ENCODE measurements at places on chromosomes 11 and 22.

GRCh38 chr22:26023104-26023775 lies 146.0 kb upstream of the SEZ6L start:
- DNase-seq, result no peak

DNA sequence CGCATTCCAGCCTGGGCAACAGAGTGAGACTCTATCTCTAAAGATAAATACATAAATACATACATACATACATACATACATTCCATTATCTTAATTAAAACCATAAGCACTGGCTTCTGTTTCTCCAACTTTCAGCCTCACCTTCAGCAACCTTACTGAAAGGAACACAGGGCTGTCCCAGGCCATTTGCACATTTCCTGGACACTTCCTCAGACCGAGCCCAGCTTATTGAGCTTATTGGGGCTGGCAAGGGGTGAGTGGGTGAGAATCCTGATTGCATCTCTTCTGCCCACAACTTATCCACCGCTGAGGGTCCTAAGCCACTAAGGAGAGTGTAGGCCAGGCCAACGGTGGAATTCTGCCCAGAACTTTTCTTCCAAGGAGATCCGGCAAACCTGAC lies 16.5 kb upstream of the LRP5 start:
- DNase-seq, result no peak

- DNase-seq, result peak; percentile 86
These were observed 113.6 kb downstream of the MICAL3 start for GRCh38 chr22:17910561-17911311.

DNA sequence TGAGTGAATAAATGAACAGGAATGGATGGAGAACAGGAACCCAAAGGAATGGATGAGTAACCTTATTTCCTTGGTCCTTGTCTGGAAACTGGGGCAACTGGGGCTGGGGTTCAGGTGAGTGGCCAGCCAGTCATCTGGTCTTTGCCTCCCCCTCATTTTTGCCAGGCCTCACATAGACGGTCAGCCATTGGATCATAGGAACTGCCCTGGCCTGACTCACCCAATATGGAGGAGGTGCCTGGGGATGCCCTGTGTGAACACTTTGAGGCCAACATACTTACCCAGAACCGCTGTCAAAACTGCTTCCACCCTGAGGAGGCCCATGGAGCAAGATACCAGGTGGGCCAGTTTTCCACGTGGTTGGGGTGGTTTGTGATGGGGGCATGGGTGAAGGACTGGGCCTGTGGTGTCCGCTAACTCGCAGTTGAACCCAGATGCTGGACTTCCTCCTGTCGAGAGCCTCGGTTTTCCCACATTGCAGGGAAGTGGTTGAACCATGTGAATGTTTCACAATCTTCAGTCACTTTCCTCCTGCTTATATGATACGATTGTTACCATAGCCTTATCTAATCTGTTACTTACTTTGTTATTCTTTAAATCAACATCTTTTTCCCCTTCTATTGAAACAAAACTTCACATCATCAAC lies 4.4 kb downstream of the TRIOBP start:
- no peak for DNase-seq

- no peak for DNase-seq
These were observed 5.4 kb downstream of the DEAF1 start for GRCh38 chr11:689625-690024.

DNA sequence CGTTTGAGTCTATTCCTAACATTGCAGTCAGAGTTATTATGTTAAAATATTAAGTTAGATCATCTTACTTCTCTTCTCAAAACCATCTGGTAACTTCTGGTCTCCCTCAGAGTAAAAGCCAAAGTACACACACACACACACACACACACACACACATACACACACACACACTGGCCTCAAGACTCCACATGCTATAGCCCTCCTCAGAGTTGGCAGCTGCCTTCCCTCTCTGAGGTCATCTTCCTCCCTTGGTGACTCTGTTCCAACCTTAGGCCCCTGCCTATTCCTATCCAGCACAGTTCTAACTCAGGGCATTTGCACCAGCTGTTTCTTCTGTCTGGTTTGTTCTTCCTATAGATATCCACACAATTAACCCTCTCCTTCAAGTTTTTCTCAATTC lies 272.0 kb upstream of the SESN3 start:
- DNase-seq, result no peak

- peak; percentile 53 for DNase-seq
These were observed 34.6 kb downstream of the A4GALT start for GRCh38 chr22:42685941-42686653.

GRCh38 chr11:617199-617911 lies 1.6 kb upstream of the IRF7 start:
- DNase-seq, result no peak

DNA sequence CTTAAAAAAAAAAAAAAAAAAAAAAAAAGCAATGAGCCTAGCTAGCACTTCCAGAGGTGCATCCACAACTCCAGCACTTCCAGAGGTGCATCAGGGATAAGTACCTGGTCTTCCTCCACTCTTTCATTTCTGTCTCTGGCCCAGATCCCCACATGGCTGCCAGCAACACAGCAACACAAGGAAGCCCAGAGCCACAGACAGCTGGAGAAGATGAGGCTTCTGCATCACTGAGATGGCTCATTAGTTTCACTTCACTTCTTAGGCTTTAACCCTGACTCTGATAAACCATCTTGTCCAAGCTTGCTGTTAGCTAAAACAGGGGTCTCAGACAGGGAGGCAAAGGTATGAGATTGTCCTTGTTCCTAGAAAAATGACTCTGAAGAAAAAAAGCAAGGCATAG lies 35.6 kb downstream of the PC start:
- DNase-seq, result no peak

DNA sequence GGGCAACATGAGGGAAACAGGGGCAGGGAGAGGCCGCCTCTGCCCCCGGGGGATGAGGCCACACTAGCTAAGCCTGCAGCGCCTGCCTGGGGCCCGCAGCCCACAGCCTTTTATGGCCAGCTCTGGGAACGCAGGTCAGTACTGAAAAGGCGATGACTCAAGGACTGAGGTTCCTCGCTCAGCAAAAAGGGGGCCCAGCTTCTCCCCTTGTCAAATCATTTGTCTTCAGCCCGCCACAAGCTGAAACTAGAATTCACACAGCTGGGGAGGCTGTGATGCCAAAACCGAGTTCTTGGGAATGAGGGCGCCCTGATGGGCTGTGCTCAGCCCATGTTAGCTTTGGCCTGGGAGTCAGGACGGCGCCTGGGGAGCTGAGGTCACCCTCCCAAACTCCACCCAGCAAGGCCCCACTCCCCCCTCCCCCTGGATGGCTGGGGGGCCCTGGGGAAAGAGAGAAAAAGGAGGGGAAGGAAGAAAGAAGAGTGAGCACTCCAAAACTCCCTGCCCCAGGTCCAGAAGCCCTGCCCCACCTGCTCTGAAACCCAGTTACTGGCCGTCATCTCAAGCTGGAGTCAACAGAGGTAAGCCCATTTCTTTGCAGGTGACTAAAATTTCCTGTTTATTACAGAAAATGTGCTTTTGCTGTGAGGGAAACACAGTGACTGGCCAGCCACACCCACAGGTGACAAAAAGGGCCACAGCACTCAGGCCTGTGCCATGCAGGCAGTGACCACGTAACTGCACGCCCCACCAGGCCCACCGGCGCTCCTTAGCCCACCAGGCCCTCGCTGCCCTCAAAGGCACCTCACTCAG lies 13.7 kb downstream of the EHD1 start:
- peak; percentile 96 for DNase-seq

GRCh38 chr11:45472716-45473317 lies 186.7 kb upstream of the SYT13 start:
- no peak for DNase-seq

GRCh38 chr11:103109818-103110388 lies 677 bp downstream of the DYNC2H1 start:
- DNase-seq, result peak; percentile 11

DNA sequence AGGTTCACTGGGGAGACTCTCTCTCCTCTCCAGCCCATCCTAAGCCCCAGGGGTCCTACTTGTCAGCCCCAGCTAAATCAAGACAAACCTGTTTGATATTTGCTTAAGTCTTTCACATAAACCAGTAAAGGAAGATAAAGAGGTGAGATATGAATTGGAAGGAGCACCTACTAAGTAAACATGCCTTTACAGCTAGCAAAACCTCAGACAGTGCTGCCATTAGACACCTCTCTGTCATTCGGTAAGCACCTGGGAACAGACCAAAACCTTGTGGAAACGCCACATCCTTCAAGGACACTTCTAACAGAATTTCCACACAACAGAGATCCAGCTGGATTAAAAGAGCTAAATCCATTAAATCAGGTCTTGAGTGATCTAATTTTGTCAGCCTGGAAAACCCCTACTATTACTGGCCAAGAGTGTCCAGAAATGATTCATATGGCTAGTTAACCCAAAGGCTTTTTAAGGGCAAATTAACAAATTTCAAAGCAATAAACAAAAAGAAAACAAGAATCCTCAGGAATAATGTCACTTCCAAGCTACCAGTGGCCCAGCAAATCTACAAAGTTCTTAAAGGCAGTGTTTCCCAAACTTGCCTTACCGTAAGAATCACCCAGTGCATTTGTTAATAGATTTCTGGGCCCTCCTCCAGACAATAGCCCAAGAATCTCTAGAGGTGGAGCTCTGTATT lies 2.4 kb downstream of the VPS37C start:
- peak; percentile 79 for DNase-seq

DNA sequence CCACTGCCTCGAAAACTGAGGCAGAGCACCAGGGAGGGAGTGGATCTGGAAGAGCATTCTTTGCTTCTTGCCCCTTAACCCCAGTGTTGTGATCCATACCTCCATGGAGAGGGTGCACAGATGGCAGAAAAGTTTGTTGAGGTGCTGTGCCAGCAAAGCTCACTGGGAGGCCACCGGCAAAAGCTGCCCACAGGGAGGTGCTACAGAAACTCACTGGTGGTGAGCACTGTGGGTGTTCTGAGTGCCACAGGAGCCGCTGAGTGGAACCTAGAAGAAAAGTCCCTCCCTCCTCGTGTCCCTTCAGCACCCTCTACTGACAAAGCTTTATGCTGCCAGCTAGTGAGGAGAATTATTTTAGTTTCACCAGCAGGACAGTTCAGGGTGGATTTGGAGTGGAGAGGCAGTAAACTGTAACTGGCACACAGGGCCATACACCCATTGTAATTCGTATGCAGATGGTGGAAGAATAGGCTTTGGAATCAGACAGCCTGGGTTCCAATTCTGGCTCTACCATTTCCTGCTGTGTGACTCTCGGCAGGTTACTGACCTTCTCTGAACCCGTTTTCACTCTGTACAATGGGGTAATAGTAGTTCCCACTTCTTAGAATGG lies 84.6 kb downstream of the SWAP70 start:
- DNase-seq, result peak; percentile 80

Data from RPMI7951 (cell line).